ENCODE measurements at places on chromosomes 6 and 20.

GRCh38 chr6:38831865-38832264, 116.8 kb downstream of the DNAH8 start:
- no peak for DNase-seq

DNA sequence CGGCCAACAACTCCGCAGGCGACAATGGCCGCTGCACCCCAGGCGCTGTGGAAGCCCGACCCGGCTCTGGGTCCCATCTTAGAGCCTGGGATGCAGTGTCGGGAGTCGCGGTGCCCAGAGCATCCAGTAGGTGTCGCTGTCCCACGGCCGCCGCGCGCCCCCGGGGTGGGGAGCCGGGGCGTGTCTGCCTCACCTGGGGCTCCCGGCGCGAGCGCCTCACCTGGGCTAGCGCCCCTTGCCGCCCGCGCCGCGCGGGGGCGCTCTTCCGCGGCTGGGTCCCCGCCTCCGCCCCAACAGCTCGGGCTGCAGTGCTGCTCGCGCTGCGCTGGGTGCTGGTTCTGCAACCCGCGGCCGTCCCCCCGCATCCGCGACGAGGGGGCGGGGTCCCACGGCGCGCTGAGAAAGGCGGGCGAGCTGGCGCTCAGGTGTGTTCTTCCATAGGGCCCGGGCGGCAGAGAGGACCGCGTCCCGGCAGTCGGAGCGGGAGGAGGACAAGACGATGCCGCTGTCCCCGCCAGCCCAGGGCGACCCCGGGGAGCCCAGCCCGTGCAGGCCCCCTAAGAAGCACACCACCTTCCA, at the start of gene CRYBG1:
CRYBG1 (plus strand) TSS at position 308 of the 579 bp plus-strand sequence; CDS start at position 500, 192 bp downstream.
- peak; percentile 63 for DNase-seq

- no peak for DNase-seq
Measured at GRCh38 chr6:158909938-158910337, 90.1 kb downstream of the RSPH3 start.

- no peak for DNase-seq
Measured at GRCh38 chr20:53738945-53739798, 145.5 kb upstream of the ZNF217 start.

DNA sequence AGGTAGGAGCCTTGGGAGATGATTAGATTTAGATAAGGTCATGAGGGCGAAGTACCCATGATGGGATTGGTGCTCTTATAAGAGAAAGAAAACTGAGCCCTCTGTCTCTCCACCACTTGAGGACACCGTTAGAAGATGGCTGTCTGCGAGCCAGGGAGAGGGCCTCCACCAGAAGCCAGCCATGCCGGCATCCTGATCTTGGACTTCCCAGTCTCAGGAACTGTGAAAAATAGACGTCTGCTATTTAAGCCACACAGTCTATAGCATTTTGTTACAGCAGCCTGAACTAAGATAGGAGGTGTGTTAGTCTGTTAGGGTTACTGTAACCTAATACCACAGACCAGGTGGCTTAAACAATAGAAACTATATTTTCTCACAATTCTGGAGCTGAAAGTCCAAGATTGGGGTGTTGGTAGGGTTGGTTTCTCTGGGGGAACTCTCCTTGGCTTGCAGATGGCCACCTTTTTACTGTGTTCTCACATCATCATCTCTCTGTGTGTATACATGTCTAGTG, 38.0 kb upstream of the ADGRF1 start:
- DNase-seq, result no peak

GRCh38 chr6:20085817-20086216, 126.5 kb downstream of the MBOAT1 start:
- no peak for DNase-seq

DNA sequence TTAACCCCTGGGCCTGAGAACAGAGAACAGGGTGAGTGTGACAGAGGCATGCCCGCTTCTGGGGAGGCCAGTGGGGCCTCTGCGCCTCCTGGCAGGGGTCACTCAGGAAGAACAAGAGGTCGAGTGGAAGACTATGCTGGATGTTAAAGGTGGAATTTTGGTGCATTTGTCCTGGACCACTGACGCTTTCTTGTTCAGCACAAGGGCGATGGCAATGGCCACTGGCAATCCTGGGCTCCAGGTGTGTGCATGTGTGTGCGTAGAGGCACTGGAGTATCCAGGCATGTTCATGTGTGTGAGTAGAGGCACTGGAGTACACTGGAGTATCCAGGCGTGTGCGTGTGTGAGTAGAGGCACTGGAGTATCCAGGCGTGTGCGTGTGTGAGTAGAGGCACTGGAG, 23.5 kb upstream of the NPBWR2 start:
- no peak for DNase-seq

DNA sequence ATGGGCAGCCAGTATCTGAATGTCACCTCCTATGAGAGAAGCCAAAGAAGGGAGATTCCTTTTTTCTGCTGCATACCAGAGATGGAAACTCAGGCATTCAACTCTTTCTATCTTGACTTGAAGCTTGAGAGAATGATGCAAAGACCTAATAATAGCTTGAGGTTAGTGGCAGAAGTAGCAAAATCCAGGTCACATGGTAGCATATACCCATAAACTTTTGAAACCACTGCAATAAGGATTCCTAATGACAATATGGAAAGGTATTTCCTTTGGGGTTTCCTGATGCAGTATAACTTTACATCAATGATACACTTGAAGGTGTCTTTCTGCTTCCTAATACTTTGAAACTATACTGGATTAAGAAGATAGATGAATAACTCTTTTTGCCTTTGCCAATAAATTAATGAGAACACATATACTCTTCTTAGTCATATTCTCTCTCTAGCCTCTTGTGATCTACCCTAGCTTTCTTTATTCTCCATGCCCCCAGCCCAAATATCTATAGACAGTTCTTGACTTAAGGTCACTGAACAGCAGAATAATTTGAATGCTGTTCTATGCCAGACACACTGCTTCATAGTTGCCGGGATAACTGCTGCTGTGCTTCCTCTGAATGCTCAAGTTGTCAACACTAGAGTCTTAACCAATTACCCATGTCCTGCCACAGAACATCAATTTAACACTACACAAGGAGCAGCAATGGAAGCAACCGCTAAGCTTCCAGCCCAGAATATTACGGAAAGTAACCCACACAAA, 155.5 kb upstream of the SIM1 start:
- DNase-seq, result no peak

- no peak for DNase-seq
Measured at GRCh38 chr20:13322198-13322597, 101.1 kb downstream of the ISM1 start.

GRCh38 chr6:31758281-31758680, 4.2 kb upstream of the SAPCD1 start:
- DNase-seq, result no peak

DNA sequence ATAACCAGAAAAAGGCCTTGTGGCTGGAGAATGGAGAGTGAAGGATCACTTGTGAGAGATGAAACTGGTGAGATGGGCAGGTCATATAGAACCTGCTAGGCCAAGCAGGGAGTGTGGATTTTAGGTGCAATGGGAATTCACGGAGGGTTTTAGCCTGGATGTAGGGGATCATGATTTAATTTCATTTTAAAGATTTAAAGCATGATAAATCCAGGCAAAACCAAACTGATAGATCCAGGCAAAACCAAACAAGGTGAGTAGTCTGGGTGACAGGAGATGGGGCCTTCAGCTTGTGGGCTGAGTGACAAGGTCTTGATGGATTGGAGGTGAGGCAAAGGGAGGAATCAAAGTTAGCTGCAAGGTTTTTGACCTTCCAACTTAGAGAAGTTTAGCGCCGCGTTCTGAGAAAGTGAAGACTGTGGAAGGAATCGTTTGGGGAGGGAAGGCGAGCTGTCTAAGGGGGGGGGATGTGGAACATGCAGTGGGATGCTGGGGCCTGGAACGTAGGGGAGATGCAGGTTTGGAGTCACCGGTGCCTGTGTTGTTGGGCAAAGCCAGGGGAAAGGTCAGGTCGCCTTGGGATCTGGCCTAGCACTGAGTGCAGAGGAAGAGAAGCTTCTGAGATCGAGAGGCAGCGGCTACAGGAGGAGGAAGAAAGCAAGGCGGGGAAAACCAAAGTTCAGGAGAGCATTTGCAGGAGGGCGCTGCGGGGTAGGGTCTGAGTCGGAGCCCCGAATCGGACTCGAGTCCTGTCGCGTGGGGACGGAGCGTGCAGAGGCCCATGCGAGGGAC, 1.3 kb upstream of the PLCG1 start:
- DNase-seq, result no peak

GRCh38 chr6:3708540-3708939, 43.0 kb downstream of the PXDC1 start:
- DNase-seq, result no peak

DNA sequence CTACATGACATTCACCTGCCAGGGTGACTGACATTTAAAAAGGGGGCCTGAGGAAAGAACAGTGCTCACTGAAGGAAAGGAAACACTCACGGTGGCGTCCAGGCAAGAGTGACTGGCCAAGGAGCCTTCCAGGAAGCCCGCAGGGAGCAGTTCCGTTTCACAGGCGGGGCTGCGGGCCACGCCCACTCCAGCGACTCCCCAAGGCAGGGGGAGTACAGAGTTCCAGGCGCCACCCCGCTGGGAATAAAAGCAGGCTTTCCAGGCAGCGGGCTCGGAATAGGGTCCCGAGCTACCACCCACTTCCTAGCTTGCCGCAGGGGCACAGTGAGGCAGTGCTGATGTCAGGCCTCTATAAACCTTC, 34.2 kb downstream of the PKIG start:
- DNase-seq, result no peak

DNA sequence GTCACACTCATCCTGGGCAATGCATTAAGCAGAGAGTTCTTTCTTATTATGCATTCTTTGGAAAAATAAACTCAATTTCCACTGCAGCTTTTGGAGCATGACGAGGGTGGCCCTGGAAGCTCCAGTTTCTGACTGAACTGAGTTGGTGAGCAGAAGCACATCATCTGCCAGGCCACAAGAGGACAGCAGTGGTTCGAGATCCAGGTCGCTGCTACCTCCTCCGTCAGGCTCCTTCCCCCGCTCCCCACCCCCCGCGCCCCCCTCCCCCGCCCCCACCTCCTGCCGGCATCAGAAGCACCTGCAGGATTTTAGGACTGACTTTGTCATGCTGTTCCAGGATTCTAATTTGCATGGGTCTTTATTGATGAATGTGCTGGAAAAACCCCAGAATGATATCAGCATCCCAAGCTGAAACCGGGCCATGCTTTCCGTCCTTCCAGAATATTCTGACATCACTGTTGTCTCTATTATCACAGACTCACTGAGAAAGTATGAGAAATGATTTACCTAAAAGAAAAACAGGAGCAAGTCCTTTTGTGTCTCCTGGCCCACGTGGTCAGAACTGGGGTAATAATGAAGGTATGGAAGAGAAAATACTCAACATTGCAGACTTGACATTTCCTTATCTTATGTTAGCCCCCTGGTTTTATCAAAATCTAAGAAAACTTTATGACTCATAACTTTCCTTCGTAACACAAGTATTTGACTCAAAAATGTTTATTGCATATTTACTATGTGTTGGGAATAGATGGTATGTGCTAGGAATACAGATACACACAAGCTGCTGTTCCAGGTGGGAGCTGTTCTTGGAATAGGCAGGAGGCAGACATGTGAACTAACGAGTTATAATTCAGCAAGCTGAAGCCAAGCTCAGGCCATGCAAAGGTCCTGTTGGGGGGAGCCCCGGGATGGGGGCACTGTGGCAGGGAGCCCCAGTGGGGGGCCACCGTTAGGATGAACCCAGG, 220.2 kb upstream of the EXOC2 start:
- no peak for DNase-seq

DNA sequence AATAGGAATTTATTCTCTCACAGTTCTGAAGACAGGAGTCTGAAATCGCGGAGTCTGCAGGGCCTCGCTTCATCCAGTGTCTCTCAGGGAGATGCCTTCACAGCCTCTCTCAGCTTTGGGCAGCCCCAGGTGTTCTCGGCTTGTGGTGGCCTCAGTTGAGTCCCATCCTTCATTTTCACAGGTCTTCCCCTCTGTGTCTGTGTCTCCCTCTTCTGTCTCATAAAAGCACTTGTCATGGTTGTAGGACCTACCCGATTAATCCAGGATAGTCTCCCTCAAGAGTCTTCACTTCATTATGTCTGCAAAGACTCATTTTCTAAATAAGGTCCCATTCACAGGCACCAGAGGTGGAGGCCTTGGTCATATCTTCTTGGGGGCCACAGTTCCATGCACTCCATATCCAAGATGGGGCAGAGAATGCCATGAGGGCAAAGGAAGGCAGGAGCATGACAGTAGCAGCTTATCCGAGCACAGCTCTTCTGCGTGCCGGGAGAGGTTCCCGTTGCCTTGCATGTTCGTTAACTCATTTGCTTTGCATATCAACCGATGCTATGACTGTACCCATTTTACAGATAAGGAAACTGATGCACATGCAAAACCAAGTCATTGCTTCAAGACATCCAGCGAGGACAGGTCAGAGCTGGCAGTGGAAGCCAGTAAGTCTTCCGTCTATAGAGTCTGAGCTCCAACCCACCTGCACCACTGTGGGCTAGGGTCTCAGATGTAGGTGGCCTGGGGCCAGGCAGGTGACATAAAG, 363.8 kb upstream of the SULF2 start:
- no peak for DNase-seq

DNA sequence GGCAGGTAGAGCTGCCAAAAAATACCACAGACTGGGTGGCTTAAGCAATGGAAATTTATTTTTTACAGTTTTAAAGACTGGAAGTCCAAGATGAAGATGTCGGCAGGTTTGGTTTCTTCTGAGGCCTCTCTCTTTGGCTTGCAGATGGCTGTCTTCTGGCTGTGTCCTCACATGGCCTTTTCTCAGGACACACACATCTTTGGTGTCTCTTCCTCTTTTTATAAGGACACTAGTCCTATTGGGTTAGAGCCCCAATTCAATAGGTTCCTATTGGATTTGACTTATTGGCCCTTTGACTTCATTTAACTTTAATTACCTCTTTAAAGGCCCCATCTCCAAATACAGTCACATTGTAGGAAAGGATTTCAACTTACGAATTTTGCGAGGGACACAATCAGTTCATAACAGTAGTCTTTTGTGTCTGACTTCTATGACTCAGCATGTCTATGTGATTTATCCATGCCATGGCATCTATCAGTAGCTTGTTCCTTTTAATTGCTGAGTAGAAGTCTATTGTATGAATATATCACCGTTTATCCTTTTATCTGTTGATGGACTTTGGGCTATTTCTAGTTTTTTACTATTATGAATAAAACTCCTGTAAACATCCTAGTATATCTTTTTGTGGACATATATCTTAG, 11.0 kb upstream of the TCP11 start:
- no peak for DNase-seq

DNA sequence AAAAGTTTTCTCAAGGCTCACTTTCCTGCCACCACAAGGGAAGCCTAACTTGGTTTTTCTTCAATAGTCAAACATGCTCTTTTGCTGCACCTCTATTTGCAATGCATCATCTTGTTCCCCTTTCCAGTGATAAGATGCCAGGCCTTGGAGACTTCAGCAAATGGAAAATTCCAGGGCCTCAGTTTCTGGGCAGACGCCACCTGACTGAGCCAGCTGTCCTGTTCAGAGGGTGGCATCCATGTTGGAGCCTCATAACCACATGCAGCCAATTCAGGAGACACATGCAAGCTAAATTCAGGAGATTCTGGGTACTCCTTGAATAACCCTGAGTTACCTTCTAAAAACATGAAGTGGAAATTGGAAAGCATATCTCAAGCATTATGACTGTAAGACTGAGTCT, 285.6 kb upstream of the RNF24 start:
- DNase-seq, result no peak

- no peak for DNase-seq
Measured at GRCh38 chr6:24743265-24743943, 24.4 kb upstream of the C6orf62 start.

- DNase-seq, result no peak
Measured at GRCh38 chr6:53768636-53769035, 26.2 kb upstream of the LRRC1 start.

GRCh38 chr20:10604865-10605440, 68.8 kb downstream of the JAG1 start:
- DNase-seq, result no peak

- no peak for DNase-seq
Measured at GRCh38 chr6:159586684-159587083, 106.4 kb downstream of the SOD2 start.
